Activated naive CD4-positive, alpha-beta T cell treated with Interleukin-2 at 50 U/mL for 16 hours (primary cell): ENCODE measurements at places on chromosomes 5 and 9.
A peak's percentile ranks its signal among the peaks of the same experiment; 100 is the strongest.

DNA sequence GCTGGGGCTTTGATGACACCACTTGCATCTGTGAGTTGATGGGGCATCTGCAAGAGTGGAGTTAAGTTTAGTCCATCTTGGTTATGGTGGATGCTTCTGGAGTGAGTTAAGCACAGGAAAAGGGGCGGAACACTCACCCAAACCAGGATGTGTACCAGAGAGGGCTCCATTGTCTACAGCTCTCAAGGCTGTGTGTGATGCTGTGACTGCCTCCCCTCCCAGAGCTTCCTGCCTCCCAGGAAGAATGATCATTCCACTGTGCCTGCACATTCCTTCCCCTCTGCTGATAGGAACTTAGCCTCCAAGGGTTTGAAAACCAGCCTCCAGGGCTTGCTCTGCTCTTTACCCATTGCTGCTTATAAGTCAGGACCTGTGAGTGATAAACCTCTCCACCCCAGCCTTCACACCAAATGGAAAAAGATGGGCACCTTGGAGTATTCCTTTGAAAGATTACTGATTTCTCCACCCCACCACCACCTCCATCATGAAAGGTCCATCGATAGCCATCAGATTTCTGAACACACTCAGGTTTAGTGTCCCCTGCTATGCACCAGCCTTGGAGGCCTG lies 160.1 kb upstream of the SPRY4 start:
- no peak for DNase-seq

DNA sequence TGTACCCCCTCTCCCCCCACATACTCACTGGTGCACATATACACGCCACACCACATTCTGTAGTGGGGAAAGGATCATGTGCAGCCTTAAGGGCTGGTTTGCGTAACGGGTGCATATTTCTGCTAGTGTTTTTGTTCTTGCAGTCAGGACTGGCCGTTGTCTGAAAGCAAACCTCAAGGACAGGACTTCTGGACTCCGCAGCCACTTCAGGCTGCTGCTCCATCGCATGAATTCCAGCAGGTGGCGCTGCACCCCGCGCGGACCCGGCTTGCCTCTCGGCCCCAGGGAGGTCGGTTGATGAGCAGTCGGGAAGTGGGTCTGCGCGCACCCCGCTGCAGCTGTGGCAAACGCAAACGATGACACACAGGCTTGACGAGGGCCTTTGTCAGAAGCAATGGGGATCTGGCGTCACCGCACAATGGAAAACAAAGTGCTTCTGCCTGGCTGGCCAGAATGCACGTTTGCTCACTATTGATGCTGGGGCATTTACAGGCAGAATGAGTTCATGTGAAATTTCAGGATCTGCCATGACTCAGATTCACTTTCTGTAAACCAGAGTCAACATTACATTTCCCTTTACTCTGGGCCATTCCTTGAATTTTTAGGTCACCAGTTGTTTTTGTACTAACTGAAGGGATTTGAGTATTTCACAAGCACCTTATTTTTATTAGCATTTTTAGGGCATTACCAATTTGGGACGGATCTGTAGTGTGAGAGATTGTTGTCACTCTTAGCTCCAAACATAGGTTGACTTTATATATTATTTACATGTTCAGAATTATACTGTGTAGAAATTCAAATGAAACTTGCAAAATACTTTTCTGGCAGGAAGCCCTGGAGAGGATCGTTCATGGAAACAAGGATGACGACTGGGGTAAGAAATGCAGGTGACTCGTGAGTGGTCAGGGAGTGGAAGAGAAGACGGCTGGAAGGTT lies 36.4 kb upstream of the GLRX start:
- DNase-seq: peak; percentile 91

GRCh38 chr5:130068988-130069387 lies 164.7 kb downstream of the CHSY3 start:
- no peak for DNase-seq

- peak; percentile 20 for DNase-seq
Observed at GRCh38 chr5:54249210-54250028, 61.0 kb downstream of the ARL15 start.

GRCh38 chr9:20271723-20272122 lies 350.6 kb downstream of the MLLT3 start:
- no peak for DNase-seq

GRCh38 chr5:83777856-83778255 lies 57.2 kb upstream of the HAPLN1 start:
- DNase-seq: no peak

DNA sequence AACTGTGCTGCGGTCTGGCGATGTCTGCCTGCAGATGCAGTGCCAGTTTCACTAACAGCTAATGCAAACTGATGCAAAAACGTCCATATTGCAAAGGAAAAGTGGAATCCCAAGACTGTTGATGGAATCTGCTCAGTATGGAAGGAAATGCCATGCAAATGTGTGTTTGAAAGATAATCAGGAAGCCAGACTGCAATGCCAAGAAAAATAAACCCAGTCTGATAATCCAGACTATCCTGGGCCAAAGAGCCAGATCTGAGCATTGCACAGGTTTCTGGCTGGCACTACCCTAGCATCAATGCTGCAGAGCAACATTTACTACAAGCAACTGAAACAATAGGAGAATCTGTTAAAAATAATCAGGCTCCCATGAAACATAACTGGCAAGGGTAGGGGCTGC lies 130.3 kb downstream of the FSTL4 start:
- no peak for DNase-seq

DNA sequence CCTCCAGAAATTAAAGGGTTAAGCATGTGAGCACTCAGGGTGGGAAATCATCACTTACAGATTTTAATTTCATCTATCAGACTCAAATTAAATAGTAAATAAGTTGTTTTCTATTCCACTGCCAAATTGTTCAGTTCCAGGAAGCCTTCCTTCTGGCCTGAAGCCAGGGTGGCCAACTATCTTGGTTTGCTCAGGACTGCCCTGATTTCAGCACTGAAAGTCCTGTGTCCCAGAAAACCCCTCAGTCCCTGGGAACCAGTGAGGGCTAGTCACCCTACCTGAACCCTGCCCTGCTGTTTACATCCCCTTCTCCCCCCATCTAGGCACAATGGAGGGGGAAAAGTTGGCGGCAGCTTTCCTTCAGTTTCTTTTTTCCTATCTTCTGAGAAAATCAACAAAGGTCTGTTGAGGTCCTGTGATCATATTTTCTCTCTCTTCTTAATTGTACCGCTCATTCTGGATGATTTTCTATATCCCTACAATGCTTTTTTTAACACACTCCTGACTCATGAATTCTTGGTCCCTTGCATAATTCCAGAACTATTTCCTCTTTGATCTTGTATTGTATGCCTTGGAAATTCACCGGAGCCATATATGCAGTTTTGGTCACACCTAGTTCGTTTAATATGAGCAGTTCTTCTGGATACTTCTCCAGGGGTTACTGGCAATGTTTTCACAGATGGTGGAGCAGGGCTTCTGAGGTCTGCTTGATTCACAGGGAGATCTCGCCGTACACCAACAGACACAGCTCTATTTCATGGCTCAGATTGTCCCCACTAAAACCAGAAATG lies 103.8 kb downstream of the MAP1B start:
- DNase-seq: no peak

- no peak for DNase-seq
Observed at GRCh38 chr5:126031989-126032716, 391.1 kb upstream of the GRAMD2B start.

DNA sequence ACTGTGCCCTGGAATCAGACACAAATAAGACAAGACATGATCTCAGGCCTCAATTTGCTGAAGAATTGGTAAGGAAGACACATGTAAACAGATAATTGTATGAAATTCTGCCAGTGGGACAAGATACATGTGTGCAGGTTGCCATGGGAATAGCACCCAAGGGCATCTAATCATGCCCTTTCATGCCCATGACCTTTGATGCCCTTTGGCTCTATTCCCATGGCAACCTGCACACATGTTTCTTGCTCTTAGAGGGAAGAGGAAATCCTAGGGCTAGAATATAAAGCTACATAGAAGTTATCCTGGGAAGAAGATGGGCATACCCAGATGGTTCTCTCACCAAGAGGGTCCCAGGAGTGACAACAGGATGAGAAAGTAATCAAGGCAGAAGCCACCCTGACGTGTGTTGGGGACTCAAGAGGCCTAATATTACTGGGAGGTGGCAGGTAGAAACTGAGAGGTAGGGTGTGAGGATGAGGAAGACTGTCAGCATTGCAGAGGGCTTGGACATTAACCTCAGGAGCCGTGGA lies 34.4 kb downstream of the P4HA2 start:
- DNase-seq: no peak

DNA sequence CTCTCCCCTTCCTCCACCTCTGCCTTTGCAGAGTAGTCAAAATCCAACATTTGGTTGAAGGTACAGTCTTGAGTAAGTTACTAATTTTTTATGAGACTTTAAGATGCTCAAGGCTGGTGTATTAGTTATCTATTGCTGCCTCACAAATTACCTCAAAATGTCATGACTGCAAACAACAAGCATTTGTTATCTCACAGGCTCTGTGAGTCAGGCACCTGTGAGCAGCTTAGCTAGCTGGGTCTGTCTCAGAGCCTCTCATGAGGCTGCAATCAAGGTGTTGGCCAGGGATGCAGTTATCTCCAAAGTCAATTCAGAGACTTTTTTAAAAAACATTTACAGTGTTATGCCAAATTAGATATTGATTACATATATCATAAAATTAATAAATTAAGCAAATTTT lies 371.3 kb upstream of the RGMB start:
- no peak for DNase-seq

GRCh38 chr9:17594961-17595360 lies 16.1 kb downstream of the SH3GL2 start:
- no peak for DNase-seq

DNA sequence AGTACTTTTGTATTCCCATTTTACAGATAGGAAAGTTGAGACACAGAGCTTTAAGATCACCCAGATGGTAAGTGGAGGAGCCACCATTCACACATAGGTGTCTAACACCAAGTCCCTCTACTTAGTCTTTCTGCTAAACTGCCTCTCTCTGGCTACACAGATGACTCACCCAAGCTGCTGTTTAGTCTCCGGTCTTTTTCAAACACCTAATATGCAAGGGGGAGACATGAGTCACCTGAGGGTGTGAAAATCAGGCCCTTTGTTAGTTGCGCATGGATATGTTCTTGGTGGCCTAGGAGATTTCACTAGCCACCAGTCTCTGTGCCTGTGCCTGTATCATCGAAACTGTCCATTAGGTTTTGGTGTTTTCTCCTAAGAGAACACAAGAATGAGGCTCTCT lies 117.8 kb downstream of the MAST4 start:
- no peak for DNase-seq

DNA sequence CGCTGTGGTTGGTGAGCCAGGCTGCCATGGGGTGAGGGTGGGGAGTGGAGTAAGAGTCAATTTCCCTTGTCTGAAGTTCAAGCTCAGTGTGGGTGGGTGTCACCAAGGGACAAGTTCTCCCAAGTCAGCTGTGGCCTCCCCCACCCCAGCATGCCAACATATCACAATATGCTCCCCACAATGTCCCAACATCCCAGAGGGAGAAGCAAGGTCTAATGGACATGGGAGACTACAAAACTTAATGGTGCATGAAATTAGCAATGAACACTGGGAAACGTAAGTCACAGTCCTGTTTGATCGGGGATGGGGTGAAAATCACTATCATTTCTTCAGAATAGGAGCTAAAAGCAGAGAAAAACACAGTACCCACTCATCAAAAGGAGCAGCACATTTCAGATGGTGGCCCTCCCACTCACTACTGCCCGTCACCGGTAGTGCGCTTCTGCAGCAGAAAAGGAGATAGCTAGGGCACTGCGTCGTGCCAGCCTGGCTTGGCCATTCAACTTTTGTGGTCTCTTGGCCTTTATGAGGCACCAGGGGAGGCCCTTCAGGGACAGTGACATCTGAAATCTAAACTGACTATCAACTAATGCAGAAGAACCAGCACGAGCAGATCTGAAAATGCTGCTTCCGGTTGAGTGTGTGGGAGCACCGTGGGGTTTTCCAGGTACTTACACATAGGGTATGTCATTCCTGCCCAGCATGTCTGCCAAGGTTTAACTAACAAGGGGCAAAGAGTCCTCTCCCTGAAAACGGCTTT lies 20.5 kb upstream of the NDFIP1 start:
- peak; percentile 78 for DNase-seq

GRCh38 chr9:70533492-70533891 lies 119.0 kb upstream of the KLF9 start:
- DNase-seq: no peak

GRCh38 chr9:112447283-112447761 lies 39.3 kb upstream of the KIAA1958 start:
- no peak for DNase-seq

DNA sequence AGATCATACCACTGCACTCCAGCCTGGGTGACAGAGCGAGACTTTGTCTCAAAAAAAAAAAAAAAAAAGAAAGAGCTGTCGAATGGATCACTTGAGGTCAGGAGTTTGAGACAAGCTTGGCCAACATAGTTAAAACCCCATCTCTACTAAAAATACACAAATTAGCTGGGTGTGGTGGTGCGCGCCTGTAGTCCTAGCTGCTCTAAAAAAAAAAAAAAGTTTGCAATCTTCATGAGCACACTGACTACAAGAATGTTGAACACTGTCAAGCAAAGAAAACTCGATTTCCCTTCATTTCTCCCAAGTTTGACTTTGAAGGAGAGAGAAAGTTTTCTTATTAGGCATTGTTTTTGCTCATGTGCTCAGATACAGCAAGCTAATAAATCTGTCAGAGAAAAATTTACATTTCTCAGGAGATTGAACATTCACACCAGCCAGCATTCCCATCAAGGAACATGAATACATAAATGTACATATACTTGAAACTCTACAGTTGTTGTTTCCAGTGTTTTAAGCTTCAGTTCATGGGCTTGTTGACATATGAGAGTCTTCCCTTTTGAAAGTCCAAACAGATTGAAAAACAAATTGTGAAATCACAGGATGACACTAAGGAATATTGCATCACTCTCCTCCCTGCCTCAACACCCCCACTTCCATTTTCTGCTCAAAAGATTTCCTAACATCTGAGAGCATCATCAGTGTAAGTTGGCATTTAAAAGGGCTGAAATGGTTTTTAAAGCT lies 81.8 kb downstream of the ARRDC3 start:
- DNase-seq: no peak

DNA sequence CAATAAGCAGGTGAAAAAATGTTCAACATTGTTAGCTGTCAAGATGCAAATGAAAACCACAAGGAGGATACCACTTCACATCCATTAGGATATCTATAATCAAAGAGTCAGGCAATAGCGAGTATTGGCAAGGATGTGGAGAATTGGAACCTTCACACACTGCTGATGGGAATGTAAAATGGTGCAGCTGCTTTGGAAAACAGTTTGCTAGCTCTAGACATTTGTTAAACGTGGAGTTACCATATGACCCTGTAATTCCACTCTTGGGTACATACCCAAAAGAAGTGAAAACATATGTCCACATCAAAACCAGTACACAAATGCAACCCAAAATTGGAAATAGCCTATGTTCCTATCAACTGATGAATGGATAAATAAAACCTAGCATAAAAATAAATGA lies 37.4 kb downstream of the SCAMP1 start:
- no peak for DNase-seq

- DNase-seq: no peak
Observed at GRCh38 chr5:158611581-158611980, 488.1 kb downstream of the EBF1 start.
